ENCODE measurements at places on chromosomes 11 and 22.

DNA sequence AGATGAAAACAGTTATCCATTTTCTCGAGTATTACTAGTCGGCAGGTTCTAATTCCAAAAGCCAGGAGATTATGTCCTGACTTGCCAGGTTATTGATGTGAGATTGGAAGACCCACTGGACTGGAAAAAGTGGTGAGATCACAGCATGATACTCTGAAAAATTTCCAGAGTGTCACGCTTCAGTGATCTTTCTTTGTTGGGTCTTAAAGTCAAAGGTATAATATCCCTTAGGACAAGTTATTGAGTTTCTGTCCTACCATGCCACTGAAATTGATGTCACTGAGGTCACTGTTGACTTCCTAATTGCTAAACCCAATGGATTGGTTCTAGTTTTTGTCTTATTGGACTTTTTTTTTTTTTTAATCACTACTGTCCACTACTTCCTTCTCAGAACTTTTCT is 104.5 kb upstream of the GRAMD1B start:
- no peak for DNase-seq

GRCh38 chr11:47551086-47551485 is 1.8 kb downstream of the CELF1 start:
- DNase-seq = peak; percentile 51

- DNase-seq = peak; percentile 58
These were observed 621 bp downstream of the KCNC1 start for GRCh38 chr11:17734986-17735817.

DNA sequence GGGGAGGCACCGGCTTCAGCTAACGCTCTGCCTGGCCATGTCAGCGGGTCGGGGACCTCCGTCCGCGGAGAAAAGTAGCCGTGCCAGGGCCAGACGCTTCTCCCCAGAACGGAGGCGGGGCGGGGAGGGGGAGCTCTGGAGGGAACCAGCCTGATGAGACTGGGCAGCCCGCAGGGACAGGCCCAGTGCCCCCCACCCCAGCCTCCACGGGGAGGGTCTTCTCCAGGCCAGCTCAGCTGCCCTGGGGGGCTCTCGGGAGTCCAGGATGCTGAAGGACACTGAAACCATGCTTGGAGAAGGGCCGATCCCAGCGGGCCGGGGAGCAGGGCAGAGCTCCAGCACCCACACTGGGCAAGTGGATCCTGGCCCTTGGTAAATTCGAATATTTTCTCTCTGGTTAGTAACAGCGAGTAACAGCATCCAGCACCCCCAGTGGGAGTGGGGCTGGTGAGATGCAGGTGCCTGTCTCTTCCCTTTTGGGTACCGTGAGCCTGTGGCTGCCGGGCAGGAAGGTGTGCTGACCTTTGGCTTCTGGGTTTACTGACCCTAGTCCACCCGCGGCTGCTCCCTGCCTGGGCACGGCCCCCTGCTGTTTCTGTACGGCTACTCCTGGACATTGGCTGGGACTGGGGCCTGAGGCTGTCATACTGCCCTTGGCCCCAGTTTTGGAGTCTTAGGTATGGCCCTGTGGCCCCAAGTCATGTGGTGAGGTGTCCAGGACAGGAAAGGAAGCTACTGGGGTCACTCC is 35.8 kb downstream of the GRAMD4 start:
- DNase-seq = no peak

DNA sequence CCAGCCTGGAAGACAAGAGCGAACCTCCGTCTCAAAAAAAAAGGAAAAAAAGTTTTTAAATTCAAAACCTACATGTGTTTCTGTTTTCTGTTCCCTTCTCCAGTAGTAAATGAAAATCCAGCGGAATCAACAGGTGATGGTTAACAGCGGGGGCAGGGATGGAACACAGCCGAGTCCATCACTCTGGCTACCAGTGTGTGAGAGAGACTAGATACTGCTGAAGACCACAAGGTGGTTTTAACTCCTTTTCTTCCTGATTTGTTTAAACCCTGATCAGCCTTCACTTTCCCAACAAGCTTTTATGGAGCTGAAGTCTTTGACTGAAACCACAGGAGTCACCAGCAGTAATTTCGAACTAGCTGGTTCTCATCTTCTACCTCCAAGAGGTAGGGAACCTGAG is 3.6 kb upstream of the ARHGAP32 start:
- no peak for DNase-seq

All from KBM-7 (cell line).